CD4-positive, alpha-beta memory T cell (primary cell): ENCODE measurements at places on chromosomes 3 and 15. TPM values are rescaled to one million over a fixed set of nuclear protein-coding genes. Genes with fewer than 3 reads are reported as not detected.
A peak's percentile ranks its signal among the peaks of the same experiment; 100 is the strongest.

NUP210 gene
- polyA plus RNA-seq: 81.8 TPM

B3GNT5 gene
- 0.08 TPM for polyA plus RNA-seq

GATA2 gene
- not detected for polyA plus RNA-seq

NR2F2 gene
- not detected for polyA plus RNA-seq

SPATA12 gene
- not detected for polyA plus RNA-seq

GUCA1C gene
- not detected for polyA plus RNA-seq

PTX3 gene
- polyA plus RNA-seq: not detected

SCAMP5 gene
- polyA plus RNA-seq: not detected

C15orf40 gene
- polyA plus RNA-seq: 61.0 TPM

SKIC8 gene
- 77.7 TPM for polyA plus RNA-seq

- DNase-seq: no peak
Observed at GRCh38 chr3:56879436-56880215, 77.9 kb upstream of the ARHGEF3 start.

GRCh38 chr15:29183071-29183831, 86.4 kb downstream of the NSMCE3 start:
- DNase-seq: no peak

DNA sequence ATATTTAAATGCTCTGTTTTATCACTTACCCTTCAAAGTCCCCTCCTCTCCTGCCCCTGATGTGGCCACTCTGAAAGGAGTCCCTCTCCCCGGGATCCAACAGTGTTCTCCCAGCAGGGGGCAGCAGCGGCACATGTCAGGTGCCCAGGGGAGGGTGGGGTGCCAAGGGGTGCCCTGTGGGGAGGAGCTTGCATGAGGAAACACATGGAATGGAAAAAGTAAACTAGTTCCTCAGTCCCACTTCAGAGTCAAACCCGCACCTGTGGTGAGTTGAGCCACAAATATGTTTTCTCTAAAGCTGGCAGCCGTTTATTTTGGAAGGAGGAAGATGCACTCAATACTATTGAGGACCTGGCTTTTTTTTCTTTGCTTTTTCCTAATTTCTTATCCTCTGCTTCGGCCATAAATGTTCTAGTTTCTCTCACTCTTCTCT, 30.1 kb upstream of the NRROS start:
- peak; percentile 86 for DNase-seq

DNA sequence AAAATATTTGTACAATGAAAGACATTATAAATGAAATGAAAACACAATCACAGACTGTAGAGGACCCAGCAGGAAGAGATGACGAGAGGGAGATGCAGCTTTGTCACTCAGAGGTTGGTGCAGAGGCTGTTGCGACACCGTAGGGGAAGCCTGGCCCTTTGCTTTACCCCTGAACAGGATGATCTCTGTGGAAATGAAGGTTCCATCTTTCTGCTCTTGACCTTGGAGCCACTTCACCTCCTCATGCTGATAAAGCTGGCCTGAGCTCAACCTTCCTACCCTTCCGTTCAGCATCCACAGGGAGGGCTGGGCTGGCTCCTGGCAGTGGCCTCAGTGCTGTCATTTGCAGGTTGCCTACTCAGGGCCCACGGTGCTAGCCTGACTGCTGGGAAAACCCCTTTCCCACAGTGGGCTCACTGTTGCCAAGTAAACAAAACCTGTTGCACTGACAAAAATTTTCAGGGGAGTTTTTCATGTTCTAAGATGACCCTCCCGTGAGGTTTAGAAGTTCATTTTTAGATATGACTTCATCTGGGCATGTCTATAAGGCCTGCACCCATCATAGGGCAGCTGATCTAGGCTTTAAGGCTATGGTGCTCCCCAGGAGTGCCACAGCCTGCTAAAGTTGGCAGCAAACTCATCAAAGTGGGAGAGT, 3.0 kb upstream of the CD80 start:
- peak; percentile 54 for DNase-seq

DNA sequence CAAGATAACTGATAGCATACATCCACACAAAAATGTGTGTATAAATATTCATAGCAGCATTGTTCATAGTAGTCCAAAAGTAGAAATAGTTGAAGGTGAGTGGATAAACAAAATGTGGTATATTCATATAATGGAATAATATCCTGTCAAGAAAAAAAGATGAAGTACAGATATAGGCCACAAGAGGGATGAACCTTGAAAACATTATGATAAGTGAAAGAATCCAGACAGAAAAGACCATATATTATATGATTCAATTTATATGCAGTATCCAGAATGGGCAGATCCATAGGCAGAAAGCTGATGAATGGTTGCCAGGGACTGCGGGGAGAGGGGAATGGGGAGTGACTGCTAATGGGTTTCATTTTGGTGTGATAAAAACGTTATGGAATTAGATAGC, 54.3 kb upstream of the TNIK start:
- no peak for DNase-seq

- no peak for DNase-seq
Observed at GRCh38 chr3:177770383-177771230, 573.3 kb upstream of the TBL1XR1 start.

DNA sequence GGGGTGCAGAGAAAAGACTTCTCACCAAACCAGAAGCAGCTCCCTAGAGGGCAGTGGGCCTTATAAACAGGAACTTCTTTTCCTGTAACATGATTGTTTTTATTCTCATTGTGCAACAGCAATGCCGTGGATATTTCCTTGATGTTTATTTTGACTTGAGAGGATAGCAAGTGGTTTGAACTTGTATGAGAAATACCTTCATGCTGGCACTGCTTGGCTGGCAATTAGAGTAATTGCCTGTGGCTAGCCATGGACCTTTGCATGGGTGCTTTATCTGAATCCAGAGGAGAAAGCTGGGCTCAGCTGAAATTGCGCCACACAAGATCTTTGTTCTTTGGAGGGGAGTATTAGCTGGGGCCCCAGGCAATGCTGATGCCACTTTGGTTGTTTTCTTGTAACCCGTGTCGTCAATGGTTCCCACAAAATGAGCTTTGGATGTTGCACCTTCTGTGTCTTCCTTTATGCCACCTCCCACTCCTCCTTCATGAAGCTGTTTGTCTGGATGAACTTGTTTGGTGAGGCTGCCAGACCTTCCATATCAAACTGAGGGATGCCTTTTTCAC, 37.9 kb downstream of the CMTM8 start:
- no peak for DNase-seq

GRCh38 chr3:46477145-46477544, 12.4 kb upstream of the LTF start:
- no peak for DNase-seq

DNA sequence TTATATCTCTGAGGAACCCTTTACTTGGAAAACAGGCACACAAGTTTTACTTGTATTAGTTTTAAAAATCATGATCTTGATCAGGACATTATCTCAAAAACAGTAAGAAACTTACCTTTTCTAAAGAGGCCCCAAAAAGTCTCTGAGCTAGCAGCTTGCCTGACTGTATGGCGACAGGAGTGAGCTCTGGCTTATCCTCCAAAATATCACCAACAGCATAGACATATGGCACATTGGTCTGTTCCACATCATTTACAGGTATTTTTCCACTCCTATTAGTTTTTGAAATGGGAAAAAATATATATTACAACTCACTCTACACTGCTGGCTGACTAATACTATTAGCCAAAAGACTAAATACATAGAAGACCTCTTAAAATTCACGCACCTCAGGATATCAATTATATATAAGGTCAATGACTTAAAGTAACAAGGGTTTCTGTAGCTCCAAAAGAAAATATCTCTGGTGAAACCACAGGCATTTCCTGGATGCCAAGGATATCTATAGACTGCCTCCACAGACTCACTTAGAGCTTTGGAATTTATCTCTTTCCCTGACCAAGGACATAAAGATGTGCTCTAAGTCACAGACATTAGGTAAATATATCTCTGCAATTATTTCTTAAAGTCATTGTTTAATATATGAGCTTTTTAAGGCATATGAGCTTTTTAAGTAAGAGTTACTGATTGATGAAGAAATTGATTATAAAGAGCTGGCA, 33.1 kb downstream of the TXNRD3 start:
- DNase-seq: no peak

GRCh38 chr3:189094539-189094938, 77.2 kb upstream of the TPRG1 start:
- no peak for DNase-seq

GRCh38 chr3:28971156-28971555, 309.7 kb upstream of the RBMS3 start:
- no peak for DNase-seq

- DNase-seq: no peak
Observed at GRCh38 chr3:59368900-59369675, 319.3 kb upstream of the CFAP20DC start.

- DNase-seq: no peak
Observed at GRCh38 chr3:4546346-4547178, 53.4 kb downstream of the ITPR1 start.

GRCh38 chr15:92098869-92099268, 245.4 kb downstream of the SLCO3A1 start:
- DNase-seq: no peak

DNA sequence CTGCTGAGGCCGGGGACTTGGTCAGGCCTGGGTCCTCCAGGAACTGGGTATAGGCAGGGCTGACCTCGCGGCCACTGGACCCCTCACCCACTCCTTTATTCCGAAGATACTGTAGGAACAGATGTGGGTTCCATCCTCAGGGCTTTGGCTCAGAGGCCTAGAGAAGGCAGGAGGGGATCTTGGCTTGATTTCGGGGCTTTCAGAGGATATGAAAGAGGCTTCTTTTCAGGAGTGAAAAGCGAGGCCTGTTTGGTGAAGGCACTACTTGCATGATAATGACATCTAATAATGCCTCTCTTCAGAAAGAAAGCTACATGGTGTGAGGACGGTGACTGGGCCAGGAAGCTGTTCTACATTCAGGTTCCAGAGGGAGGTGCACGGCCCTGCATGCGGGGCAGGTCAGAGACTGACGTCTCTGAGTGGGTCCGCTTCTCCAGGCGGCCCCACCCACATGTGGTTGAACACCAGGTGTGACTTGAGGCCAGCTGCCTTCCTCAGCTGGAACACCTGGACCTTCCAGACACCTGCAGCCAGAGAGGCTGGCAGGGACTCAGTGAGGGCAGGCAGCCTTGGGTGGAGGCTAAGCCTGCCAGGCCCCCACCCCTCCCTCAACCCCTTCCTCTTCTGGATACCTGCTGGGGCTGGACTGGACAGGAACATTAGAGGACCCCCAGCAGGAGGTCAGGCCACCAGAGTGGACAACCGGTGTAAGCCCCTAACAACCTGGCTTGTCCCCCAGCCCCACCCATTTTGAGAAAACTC, 31.1 kb upstream of the HHATL start:
- DNase-seq: no peak
